ENCODE measurements at places on chromosomes 11 and 22.

DNA sequence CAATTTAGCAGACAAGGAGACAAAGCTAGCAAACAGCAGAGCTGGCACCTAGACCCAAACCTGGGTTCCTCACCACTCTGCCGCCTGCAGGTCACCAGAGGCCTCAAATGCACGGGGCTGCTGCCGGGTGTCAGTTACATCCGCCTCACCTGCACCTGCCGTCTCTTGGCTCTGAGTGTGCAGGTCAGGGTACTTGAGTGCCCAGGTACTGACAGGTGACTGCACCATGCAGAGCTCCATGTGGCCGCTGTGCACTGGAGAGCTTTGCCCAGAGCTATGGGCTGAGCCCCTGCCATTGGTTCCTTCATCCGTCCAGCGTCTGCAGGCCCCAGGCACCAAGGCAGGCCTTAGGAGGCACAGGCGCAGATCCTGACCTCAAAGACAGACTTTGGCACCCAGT is 35.0 kb downstream of the PDGFB start:
- no peak for DNase-seq

- DNase-seq = no peak
These were observed 2.0 kb downstream of the KCNE3 start for GRCh38 chr11:74465291-74465708.

GRCh38 chr11:67373648-67374570 is 511 bp upstream of the CLCF1 start:
- DNase-seq = peak; percentile 96

DNA sequence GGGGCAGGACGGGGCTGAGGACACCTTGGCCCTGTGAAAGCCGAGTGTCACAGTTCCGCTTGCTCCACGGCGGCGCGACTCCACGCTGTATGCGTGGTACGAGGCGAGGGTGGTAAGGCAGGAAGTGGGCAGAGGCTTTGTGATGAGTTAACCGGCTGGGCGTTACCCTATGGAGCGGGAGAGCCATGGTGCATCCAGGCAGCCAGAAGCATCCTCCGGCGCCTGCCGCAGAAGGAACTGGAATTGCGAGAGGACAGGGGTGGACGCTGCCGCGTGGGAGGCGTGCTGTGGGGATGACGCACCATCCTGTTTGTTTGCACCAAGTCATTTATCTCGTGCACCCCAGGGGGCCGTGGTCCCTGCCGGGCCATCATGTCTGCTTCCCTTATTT is 643.9 kb downstream of the BRD1 start:
- DNase-seq = no peak

GRCh38 chr11:132206993-132207392 is 836.6 kb downstream of the NTM start:
- DNase-seq = no peak

- DNase-seq = no peak
These were observed 3.1 kb downstream of the TP53AIP1 start for GRCh38 chr11:128939591-128939990.

GRCh38 chr22:28874811-28875320 is 8.5 kb upstream of the ZNRF3 start:
- no peak for DNase-seq

DNA sequence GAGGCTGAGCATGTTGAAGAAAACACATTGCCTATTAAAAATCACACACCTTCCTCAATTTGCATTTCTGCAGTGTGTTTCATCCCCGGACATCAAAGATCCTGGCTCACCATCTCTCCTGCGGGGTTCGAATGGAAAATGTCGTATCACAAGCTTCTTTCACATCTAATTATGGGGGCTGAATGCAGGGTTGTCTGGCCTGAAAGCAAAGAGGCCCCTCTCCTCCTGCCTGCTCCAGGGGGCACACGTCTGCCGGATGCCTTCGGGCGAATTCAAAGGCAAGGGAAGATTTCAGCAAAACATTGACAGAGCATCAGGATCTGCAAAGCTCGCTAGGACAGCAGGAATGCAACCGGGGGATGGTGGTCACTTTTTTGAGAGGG is 1447.7 kb downstream of the TBC1D22A start:
- no peak for DNase-seq

DNA sequence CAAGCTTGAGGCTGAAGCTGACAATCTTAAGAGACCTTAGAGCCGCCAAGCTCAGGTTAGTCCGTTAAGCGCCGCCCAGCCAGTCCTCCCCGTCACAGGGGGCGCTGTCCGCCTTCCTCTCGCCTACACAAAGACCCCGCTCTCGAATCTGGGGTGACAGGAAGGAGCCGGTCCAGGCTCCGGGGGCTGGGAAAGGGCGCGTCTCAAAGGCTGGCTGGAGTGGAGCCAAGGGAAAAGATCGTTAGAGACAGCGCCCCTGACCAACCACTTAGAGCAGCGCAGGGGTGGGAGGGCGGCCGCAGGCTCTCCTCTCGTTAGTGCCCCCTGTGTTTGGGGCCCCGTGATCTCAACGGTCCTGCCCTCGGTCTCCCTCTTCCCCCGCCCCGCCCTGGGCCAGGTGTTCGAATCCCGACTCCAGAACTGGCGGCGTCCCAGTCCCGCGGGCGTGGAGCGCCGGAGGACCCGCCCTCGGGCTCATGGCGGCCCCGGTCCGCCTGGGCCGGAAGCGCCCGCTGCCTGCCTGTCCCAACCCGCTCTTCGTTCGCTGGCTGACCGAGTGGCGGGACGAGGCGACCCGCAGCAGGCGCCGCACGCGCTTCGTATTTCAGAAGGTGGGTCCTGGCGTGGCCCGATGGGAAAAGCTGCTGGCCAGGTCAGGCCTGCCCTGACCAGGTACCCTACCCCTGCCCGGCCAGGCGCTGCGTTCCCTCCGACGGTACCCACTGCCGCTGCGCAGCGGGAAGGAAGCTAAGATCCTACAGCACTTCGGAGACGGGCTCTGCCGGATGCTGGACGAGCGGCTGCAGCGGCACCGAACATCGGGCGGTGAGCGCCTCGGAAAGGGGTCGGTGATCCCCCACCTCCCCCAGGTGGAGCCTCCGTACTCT is at the start of gene MUS81:
Gene MUS81, plus strand, starts transcription at position 156 of the 887 bp plus-strand sequence. Its CDS starts 321 bp downstream, at position 477.
- DNase-seq = peak; percentile 99

- no peak for DNase-seq
These were observed 50.5 kb upstream of the ADA2 start for GRCh38 chr22:17269607-17270261.

DNA sequence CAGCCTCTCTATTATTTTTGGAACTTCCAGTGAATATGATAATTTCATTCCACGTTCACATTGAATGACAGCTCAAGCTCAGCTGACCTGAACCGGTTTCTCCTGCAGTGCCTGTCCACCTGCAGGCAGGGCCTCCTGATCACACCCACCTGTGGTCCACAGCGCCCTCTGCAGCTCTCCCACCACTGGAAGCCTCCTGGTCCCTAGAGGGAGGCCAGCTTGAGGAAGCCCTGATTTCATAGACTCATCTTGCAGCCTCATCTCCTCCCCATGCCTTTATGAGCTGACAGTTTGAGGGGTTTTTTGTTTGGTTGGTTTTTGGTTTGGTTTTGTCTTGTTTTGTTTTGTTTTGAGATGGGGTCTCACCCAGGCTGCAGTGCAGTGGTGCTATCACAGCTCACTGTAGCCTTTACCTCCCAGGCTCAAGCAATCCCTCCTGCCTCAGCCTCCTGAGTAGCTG is 29.9 kb upstream of the MALAT1 start:
- no peak for DNase-seq

GRCh38 chr11:83116015-83116641 is 40.8 kb upstream of the PCF11 start:
- no peak for DNase-seq

GRCh38 chr11:15113381-15113780 is 1.3 kb upstream of the INSC start:
- DNase-seq = no peak

DNA sequence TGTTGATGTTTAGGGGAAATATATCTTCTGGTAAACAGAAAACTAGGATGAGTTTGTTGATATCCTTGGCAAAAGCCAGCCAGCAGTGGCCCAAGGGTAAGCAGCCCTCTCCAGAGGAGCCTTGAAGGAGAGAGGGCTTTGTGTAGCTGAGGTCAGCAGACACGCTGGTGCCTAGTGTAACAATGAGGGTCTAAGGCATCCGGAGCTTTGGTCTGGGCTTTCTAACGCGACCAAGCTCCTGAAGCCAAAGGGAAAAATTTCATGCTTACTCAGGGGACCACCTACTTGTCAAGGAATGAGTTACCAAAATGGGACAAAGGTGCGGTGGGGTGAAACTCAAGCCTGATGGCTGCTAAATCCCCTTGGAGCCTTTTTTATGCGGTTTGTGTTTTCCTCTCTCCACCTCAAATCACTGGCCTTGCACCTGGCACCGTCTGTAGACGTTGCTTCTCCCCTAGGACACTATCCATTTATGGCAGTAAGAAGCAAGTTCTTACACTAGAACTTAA is 134.9 kb downstream of the DBX1 start:
- no peak for DNase-seq

DNA sequence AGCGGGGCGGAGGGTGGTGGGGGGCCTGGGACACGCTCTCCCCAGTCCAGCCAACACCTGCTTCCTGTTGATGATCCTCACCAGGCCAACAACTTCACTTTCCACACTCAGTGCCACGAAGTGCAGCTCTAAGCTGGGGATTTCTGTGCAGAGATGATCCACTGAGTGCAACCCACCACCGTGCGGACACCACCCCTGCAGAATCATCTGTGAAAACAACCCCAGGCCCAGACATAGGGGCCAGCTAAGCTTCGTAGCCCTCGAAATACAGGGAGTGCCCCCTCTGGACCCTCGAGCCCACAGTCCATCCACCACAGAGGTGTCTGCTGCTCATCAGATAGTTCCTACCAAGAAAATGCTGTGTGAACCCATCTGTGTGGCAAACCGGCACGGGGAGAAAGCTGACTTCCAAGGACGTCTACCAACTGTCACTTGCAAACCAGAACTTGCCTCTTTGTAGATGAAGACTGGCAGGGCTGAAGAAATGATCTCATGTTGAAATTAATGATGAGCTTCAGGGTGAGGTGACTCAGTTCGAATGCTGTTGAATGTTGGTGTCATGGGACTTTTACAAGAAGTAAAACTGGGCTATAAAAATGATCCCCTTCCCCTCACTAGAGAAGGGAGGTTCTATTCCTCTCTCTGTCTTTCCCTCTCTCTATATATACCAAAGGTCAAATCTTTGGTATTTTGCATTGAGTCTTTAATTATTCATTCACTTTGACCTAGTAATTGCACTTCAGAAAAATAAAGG is 73.4 kb downstream of the MYEOV start:
- no peak for DNase-seq

DNA sequence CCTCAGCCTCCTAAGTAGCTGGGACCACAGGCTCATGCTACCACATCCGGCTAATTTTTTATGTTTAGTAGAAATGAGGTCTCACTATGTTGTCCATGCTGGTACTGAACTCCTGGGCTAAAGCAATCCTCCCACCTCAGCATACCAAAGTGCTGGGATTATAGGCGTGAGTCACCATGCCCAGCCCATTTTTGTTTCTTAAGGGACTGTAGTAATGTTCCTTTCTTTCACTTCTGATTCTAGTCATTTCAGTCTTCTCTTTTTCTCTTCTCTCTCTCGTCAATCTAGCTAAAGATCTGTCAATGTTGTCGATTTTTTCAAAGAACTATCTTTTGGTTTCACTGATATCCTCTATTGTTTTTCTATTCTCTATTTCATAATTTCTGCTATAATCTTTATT is 111.0 kb upstream of the APOA1 start:
- no peak for DNase-seq

DNA sequence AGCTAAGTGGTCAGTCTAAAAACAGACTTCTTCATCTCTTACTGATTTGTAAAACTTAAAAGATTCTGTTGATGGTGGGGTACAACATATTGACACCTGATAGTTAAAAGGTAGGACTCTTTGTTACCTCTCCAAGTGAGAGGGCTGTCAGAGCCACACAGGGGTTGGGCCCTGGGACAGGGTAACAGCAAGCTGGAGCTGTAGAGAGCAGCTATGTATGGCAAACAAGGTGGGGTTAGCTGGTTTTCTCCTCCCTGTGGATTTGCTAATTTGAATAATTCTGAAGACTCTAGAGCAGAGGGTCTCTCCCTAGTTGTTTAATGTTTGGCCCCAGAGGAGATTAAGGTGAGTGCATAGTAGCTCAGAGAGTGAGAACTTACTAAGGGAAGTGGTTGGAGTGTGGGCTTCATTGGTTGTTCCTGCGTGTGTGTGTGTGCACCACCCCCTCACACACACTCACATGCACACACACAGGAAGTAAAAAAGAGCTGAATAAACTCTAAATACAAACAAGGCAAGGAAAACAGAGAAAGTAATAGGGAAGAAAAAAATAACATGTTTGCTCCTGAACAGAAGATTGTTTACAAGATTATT is 9.2 kb upstream of the GAS2 start:
- no peak for DNase-seq

- DNase-seq = no peak
These were observed 12.0 kb downstream of the ALG12 start for GRCh38 chr22:49906071-49906798.

DNA sequence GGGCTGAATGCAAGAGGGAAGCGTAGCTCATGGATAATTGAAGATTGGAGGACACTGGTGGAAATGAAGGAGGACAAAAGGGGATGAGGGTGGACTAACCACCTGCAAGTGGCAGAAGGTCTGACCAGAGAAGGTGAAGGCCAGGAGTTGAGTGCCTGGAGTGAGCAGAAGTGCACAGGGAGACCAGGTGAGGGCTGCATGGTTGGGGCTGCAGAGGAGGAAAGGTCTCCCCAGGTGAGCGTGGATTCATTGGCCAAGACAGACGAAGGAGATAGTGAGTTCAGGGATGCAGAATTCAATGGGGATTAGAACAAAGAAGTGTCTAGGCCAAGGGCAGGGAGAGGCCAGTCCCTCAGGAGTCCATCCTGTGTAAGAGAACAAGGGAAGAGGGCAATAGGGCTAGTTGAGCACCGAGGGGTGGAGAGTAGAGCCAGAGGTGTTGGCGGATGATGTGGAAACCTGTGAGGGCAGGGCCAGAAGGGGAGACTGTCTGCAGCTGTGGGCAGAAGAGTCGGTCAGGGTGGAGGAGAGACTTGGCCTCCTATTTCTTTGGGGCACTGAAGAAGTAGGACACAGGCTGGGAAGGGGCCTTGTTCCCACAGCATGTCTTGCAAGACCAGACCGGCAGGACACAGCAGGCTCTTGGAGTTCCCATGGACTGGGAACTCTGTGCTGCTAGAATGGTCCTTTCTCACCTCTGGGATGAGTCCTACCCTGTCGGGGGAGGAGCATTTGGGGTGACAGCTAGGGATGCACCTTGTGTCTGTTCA is 6.7 kb downstream of the TRIM29 start:
- DNase-seq = no peak

GRCh38 chr11:30935861-30936260 is 349.7 kb upstream of the MPPED2 start:
- peak; percentile 5 for DNase-seq

- DNase-seq = no peak
These were observed 46.8 kb downstream of the CDKN1C start for GRCh38 chr11:2838676-2839294.

GRCh38 chr22:49330421-49331222 is 497.1 kb downstream of the BRD1 start:
- no peak for DNase-seq

GRCh38 chr11:118911880-118912741 is 13.6 kb downstream of the BCL9L start:
- DNase-seq = peak; percentile 93

DNA sequence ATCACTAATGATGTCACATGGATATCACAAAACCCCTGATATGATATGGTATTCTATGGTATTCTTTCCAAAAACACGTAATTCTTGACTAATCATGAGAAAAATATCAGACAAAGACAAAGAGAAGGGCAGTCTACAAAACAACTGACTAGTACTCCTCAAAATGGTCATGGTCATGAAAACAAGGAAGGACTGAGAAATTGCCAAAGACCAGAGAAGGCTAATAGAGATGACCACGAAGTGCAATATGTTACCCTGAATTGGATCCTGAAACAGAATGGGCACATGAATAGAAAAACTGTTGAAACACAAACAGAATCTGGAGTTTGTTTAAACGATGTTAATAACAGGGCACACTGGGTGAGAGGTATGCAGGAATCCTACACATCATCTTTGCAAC is 10.2 kb downstream of the CKAP5 start:
- no peak for DNase-seq

Measured in fibroblast of skin of abdomen (primary cell).